ENCODE measurements at places on chromosomes 3 and 15.

DNA sequence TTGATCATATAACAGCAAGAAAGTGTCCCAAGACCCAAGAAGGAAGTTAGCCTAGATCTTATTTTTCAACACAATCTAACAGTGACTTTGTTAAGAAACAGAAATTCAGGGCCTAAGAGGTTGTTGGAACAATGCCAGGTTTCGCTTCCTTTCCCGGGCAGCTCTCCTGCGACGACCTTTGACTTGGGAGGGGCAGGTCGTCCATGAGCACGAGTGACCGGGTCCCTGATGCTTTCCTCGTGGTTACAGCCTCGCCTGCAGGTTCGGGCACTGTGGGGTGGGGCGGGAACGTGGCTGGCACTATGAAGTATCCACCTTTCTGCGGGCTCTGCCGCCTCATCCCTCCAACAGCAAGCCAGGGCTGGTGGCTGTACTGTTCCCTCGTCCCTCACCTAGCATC is 90.1 kb upstream of the RGMA start:
- DNase-seq: no peak

DNA sequence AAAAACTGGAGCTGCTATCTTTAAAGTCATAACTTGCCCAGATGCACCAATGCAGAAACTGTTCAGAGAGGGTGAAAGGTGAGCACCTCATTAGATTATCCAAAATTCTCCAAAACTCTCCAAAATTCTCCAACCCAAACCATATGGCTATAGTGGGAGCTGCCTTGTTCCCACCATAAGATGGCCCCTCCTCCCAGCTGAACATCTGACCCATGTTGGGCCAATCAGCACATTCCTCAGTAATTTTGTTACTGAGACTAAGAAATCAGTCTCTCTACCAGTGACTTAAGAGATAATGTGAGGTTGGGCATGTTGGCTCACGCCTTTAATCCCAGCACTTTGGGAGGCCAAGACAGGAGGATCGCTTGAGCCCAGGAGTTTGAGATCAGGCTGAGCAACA is 32.8 kb downstream of the DPH3 start:
- no peak for DNase-seq

DNA sequence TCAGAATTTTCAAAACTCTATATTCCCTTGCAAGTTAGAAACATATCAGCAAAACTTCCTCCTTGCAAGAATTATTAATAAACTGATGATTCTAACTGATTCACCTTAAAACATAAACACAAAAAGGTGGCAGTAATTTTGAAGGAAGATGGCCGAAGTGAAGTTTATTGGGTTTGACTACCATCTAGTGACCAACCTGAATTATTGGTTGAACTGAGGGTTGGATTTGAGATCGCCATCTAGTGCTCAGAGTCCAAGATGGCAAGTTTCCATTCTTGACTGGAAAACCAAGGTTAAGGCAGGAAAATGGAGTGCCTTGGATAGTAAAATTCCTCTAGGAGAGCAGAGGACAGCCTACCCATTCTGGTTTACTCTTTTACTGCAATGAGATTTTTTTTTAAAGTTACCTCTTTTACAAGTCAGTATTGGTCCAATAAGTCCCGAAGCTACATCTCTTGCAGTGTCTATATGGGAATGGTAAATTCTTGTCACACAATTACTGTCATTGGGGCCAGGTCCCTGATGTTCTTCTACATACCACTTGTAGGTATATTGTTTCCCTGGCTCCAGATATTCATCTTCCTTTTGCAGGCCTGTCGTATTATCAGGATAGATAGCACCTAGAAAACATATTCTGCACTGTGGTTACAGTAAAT is 51.6 kb upstream of the CP start:
- DNase-seq: peak; percentile 19

DNA sequence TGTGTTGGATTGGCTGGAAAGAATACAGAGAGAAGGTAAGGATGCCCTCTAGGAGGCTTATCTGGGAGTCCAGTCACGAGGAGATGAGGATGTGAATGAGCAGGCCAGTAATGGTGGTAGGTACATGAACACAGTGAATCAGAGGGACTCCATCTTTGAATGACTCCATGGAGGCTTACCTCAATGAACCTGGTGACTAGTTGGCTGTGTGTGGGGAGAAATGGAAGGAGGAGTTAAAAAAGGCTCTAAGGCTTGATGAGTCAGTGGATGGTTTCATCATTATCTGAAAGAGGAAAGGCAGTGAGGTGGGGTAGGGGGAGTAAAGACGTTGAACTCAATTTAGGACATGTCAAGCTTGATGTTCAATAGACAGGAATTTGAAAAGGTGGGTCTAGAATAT is 61.1 kb downstream of the KCNAB1 start:
- DNase-seq: no peak

GRCh38 chr15:70558406-70559264 is 204.7 kb downstream of the UACA start:
- no peak for DNase-seq

- DNase-seq: no peak
Observed at GRCh38 chr3:47362701-47363100, 18.1 kb upstream of the PTPN23 start.

Measured in occipital lobe (tissue), 3 donors.